ENCODE measurements at places on chromosomes 11 and 22. TPM values are rescaled to one million over a fixed set of nuclear protein-coding genes. Genes with fewer than 3 reads are reported as not detected.

The CD3D gene
- polyA plus RNA-seq, result 0.54 TPM

- no peak for DNase-seq
Observed at GRCh38 chr11:77779935-77780334, 40.6 kb downstream of the RSF1 start.

- no peak for DNase-seq
Observed at GRCh38 chr11:9330387-9331384, 16.3 kb upstream of the TMEM41B start.

The WNT11 gene
- polyA plus RNA-seq, result 5.3 TPM

DNA sequence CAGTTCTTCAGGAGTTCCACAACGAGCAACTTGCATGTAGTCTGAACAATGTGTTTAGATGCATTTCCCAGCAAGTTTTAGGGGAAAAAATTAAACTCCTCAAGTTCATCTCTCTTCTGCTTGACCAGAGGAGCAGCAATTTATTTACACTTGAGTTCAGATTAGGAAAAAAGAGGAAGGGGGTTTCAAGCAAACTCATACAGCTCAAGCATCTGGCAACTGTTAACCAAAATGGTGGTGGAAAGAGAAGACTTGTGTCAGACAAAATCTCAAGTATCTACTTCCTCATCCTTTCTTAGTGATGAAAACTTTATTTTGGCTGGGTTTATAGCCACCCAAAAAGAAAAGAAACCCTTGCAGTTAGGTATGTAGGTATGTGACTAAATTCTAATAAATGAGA lies 29.1 kb upstream of the PICALM start:
- DNase-seq, result no peak

DNA sequence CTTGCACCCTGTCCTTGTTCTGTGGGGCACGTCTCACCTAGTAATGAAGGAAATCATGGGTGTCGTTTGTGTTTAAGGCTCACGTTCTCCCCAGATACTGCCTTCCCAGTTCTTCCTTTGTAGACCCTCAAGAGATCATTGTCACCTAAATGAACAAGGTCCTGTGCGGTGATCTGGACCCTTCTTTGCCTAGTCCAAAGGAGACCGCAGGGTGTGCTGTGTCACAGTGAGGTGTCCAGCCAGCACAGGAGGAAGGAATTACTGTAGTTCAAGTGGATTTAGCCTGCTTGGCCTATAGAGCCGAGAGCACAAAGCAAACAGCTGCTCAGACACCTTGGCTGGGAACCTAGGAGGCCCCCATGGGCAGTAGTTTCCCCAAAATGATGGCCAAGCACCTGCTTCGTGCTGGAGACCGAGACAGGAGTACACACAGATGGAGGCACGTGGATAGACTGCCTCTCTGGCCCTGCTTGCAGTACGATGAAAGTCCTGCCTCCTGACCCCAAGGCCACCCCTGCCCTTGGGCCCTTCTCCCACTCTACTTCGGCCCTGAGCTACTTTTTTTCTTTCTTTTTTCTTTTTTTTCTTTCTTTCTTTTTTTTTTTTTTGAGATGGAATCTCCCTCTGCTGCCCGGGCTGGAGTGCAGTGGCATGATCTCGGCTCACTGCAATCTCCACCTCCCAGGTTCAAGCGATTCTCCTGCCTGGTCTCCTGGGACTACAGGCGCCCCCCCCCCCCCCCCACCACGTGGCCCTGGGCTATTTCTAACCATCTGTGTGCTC lies 19.4 kb upstream of the PPFIA1 start:
- no peak for DNase-seq

The NPAS4 gene
- polyA plus RNA-seq, result not detected

GRCh38 chr11:16935518-16936302 lies 78.5 kb downstream of the PLEKHA7 start:
- DNase-seq, result no peak

The ALDH3B1 gene
- polyA plus RNA-seq, result 3.2 TPM

GRCh38 chr11:102794382-102794781 lies 3.6 kb downstream of the MMP1 start:
- DNase-seq, result no peak

DNA sequence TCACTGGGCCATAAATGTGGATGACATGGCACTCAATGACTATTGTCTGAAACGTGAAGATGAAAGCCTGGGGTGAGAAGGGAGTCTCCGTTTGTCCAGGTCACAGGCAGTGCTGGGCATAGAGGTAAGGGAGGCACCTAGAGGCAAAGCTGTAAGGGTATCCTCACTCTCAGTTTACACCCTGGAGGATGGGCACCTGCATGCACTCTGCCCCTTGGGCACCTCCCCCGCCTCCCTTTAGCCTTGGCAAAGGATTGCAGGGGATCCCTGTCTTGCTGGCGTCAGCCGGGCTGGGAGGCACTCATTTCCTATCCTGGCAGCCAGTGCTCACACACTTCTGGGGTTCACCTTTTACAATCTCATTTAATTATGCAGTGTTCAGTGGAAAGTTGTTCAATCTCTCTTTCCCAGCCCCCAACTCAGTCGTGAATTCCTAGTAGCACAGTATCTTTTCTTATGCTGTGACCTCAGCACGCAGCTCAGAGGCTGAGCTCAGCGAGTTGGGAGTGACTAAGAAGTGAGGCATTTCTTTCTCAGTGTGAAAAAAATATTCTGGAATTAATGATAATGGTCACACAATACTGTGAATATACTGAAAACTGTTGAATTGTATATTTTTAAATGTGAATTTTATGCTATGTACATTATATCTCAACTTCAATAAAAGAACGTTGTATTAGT lies 866.6 kb downstream of the BRD1 start:
- DNase-seq, result no peak

GRCh38 chr22:48757581-48757980 lies 1070.1 kb downstream of the BRD1 start:
- DNase-seq, result no peak

The SLC5A12 gene
- not detected for polyA plus RNA-seq

GRCh38 chr11:96072592-96072991 lies 148.7 kb upstream of the MTMR2 start:
- DNase-seq, result no peak

The RASSF10 gene
- polyA plus RNA-seq, result 0.15 TPM

- DNase-seq, result no peak
Observed at GRCh38 chr11:129974237-129974636, 28.4 kb downstream of the PRDM10 start.

DNA sequence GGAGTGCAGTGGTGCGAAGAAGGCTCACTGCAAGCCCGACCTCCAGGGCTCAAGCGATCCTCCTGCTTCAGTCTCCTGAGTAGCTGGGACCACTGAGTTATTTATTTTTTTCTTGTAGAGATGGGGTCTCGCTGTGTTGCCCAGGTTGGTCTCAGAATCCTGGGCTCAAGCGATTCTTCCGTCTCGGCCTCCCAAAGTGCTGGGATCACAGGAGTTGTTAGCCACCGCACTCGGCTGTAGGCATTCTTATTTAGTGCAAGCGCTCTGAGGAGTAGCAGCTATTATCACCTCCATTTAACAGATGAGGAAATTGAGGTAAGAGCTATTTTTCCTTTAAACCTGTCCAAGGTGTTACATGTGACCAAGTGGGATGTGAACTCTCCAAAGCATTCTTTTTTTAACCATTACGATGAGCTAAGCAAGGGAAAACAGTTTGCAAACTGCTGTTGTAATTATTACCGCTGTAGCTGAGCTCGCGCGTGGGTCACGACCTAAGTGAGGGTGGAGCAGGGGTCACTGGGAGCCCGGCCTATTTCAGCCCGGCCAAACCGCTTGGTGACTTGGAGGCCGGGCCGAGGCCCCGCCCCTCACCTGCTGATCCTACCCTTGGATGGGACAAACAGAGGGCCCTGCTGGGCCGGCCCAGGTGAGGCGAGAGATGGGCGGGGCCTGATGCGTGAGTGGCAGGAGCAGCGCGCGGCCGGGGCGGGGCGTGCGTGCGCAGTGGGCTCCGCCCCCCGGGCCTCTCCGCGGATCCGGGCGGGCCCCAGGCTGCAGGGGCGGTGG lies 449 bp upstream of the KREMEN1 start:
- DNase-seq, result peak; percentile 82

GRCh38 chr22:23753385-23753784 lies 840 bp downstream of the VPREB3 start:
- DNase-seq, result no peak

The FERMT3 gene
- polyA plus RNA-seq, result 7.5 TPM

The ADM gene
- polyA plus RNA-seq, result 57.1 TPM

- DNase-seq, result no peak
Observed at GRCh38 chr11:23013509-23013908, 153.2 kb upstream of the CCDC179 start.

GRCh38 chr11:64378335-64378880 lies 19.4 kb downstream of the RPS6KA4 start:
- no peak for DNase-seq

The OR6A2 gene
- not detected for polyA plus RNA-seq

The SGSM1 gene
- polyA plus RNA-seq, result 7.2 TPM

DNA sequence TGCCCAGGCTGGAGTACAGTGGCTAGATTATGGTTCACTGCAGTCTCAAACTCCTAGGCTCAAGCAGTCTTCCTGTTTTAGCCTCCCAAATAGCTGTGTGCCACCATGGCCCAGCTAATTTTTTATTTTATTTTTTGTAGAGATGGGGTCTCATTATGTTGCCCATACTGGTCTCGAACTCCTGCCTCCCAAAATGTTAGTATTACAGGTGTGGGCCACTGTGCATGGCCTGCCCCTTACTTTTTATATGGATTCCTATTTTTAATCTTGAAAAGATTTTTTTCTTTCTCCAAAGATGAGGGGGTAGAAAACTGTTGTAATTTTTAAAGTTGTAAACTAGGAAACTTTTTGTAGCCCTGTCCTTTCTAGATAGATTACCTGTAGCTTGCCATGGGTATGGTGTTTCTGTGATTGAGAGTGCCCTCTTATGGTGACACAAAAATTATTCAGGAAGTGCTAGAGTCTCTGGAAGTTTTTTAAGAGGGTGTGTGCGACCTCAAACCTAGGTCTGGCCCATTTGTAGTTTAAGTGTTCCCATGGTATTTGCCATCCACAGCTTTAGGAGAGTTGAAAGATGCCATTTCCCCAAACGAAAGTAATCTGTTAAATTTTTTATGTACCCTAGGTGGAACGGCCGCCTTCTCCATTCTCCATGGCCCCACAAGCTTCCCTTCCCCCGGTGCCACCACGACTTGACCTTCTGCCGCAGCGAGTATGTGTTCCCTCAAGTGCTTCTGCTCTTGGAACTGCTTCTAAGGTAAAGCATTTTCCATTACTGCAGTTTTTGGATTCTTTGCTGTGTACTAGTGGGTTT lies 32.4 kb downstream of the MCAM start:
- no peak for DNase-seq

The CHADL gene
- 4.5 TPM for polyA plus RNA-seq

DNA sequence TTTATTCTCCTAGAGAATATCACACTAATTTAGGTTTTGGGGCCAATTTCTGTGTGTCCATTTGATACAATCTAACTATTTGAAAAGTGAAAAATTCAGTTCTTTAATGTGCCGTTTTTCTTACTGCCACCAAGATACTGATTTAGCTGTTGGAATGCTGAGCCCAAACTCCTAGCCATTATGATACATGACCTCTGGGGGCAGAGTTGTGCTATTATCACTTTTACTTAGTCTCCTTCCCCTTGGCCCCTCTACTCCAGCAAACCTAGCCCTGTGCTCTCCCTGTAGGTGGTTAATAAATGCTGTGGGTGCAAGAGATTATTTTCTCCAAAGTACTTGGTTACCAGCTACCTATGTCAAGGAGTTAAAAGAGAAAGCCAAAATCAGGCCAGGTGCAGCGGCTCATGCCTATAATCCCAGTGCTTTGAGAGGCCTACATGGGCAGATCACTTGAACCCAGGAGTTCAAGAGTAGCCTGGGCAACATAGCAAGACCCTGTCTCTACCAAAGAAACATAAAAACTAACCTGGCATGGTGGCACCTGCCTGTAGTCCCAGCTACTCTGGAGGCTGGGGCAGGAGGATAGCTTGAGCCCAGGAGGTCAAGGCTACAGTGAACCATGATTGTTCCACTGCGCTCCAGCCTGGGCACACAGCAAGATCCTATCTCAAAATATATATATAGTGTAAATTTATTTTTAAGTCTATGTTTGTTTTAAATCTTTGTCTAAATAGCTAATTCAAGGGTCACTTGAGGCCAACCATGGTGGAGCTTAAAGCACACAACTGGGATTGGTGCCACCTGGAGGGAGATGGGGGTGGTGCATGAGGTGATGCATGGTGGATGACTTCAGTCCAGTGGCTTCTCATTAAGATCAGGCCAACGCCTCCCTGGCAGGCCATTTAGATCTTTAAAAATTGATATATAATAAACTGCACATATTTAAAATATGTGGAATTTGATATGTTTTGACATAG lies 193.2 kb upstream of the PLET1 start:
- DNase-seq, result peak; percentile 26

DNA sequence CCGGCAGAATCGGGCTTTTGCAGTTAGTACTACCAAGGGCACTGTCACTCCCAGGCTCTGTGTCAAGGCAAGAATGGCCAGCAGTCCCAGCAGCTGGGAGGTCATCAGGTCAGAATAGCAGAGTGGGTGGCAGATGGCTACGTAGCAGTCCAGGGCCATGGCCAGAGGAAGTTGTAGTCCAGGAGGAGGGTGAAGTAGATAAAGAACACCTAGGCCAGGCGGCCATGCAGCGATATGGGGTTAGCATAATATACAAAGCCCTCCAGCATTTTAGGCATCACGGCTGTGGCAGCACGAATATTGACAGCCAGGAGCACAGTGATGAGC lies 52.1 kb downstream of the RRM1 start:
- DNase-seq, result no peak

The GAS2 gene
- polyA plus RNA-seq, result 6.9 TPM

The KRTAP5-10 gene
- polyA plus RNA-seq, result not detected

DNA sequence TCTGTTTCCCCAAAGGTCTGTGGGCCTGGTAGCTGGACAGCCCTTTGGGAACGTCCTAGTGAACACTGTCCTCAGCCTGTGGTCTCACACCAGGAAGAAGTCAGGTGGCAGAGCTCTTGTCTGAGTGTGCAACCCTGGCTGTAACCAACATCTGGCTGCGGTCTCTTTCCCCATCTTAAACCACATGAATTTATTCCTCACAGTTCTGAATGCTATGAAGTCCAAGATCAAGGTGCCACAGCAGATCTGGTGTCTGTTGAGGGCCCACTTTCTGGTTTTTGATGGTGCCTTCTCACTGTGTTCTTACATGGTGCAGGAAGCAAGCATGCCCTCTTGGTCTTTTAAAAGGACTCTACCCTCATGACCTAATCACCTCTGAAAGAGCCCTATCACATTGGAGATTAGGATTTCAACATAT lies 2.7 kb downstream of the UPB1 start:
- no peak for DNase-seq

GRCh38 chr11:57568330-57568766 lies 876 bp upstream of the UBE2L6 start:
- DNase-seq, result peak; percentile 85

Data from heart right ventricle (tissue), 16 donors.